ENCODE measurements at places on chromosomes 13 and 19.
A peak's percentile ranks its signal among the peaks of the same experiment; 100 is the strongest.

- no peak for DNase-seq
Measured at GRCh38 chr13:111973605-111974340, 93.2 kb upstream of the SOX1 start.

DNA sequence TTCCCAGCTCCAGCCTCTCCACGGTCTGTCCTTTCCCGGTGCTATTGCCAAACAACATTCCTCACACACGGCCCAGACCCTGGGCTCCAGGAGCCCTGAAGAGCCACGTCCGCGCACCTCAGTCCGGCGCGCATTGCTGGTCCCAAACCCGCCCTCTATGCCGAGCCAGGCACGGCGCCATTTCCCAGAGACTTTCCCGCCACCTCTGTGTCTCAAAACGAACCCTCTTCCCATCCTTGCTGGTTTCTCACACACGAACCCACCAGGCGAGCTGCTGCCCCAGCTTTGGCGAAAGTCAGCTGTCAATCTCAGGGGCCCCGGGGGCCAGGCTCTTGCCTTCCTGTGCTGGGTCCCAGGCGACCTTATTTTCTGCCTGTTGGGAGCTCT lies 28.0 kb upstream of the F7 start:
- DNase-seq = no peak

- peak; percentile 10 for DNase-seq
Measured at GRCh38 chr19:35404879-35405622, 34.2 kb downstream of the GPR42 start.

GRCh38 chr19:51594774-51595109 lies 23.7 kb downstream of the ZNF175 start:
- no peak for DNase-seq

DNA sequence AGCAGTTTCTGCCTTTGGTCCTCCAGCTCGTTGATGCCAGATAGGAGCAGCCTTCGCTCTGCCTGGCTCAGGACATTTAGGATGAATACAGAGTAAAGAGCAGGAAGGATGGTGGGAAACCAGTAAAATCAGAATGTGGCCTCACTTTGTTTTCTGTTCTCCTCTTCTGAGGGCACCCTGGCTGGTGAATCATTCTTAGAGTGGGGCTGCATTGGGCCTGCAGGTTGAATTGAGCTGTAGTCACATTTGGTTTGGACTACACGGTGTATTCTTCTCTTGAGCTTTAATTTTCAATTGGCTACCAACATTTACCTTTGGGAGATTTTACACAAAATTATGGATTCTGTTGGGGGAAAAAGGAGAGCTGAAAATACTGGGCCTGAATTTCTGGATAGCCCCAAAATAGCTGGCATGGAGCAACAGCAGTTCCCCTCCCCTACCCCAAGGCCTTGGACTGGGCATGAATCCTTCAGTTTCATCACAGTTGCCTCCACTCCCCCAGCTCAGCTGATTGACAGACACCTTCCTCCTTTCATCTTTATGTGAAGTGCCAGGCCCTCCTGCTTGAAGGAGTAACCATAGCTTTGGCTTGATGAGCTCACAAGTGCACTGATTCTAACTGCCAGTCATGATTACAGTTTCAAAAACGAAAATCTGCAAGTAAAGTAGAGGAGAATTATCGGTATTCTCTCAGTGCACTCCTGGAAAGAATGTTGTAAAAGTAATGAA lies 24.3 kb downstream of the ERCC5 start:
- no peak for DNase-seq

- DNase-seq = peak; percentile 45
Measured at GRCh38 chr13:29935309-29935981, 85.0 kb upstream of the UBL3 start.

- DNase-seq = no peak
Measured at GRCh38 chr13:96090240-96091101, 564 bp downstream of the HS6ST3 start.

GRCh38 chr13:51006067-51006845 lies 96.7 kb downstream of the RNASEH2B start:
- no peak for DNase-seq

- no peak for DNase-seq
Measured at GRCh38 chr19:55336101-55336500, 3.6 kb upstream of the KMT5C start.

DNA sequence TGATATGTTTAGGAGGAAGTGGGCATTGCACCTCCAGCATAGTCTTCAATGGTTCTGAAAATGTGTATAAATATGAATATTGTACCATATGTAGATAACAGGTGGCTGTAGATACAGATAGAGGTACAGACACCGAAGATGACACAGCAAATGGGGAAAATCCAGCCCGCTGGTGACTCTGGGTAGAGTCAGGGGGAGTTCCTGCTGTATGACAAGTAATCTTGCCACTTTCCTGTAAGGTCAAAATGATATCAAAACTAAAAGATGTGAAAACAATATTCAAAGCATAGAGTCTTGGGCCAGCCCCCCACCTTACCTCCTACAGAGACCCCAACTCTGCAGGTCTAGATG lies 17.8 kb downstream of the C2CD4C start:
- no peak for DNase-seq

DNA sequence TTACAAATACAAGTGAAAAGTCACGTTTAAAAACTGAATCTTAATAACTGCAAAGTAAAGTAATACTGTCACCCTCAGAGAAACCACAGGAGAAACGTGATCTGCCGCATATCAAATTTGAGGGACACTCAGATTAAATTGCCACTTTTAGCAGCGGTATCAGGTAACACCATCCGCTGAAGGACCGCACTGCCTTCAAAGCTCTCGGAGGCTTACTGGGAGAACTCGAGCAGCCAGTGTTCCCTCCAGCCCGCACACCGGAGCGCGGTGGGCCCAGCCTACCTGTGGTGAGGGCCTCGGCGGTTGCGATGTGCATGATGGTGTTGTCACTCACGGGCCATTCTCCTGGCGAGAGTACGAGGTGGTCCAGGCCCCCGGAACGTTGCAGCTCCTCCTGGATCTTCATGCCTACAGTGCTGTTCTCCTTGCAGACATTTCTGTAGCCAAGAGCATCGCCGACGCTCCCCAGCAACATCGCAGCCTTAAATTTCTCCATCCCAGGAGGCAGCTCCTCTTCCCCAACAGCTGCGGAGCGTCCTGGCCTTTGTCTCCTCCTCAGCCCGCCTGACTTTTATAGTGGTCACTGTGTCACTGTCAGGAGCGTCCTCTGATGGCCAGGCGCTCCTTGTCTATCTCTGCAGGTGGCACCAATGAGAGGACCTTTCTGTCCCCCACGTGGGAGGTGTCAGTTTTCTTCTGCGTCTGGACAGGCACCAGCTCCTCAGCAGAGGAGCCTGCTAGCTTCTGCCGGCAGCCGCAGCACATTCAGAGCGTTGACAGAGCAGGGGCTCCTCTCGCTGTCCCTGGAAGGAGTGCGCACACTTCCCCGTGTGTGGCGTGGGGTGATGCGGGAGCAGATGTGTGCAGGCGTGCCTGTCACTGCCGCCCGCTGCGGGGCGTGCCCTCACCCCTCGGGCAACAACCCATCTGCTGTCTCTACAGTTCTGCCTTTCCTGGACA lies at the start of gene ADPRHL1:
Gene ADPRHL1 (minus strand): TSS at position 547 of the 960 bp plus-strand sequence. CDS start 51 bp downstream, at position 496.
- no peak for DNase-seq

GRCh38 chr19:35212241-35212640 lies 16.3 kb downstream of the FAM187B start:
- no peak for DNase-seq

GRCh38 chr13:48726711-48727110 lies 73.0 kb downstream of the CYSLTR2 start:
- no peak for DNase-seq

DNA sequence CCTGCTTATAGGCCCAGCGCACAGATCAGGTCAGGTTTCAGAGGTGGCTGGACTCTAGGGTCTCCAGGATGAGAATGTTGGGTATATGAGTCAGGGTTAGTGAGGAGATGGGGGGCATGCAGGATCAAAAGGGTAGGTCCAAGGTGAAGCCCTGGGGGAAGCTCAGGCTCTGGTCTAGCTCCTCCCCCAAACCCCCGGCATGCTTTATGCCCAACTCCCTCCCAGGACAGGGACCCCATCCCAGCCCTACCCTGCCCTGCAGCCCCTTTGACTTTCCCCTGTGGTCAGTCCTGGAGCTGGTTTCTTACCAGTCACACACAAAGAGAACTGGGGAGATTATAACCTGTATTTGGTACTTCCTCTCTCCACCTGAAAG lies 9.8 kb upstream of the CEACAM18 start:
- DNase-seq = no peak

DNA sequence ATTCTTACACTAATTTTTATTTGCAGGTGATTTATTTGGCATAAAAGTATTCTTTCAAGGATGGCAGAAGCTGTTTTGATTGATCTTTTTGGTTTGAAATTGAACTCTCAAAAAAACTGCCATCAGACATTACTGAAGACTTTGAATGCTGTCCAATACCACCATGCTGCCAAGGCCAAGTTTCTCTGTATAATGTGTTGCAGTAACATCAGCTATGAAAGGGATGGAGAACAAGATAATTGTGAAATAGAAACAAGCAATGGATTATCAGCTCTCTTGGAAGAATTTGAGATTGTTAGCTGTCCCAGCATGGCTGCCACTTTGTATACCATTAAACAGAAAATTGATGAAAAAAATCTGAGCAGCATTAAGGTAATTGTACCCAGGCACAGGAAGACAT lies 1.2 kb downstream of the LACC1 start:
- DNase-seq = no peak

DNA sequence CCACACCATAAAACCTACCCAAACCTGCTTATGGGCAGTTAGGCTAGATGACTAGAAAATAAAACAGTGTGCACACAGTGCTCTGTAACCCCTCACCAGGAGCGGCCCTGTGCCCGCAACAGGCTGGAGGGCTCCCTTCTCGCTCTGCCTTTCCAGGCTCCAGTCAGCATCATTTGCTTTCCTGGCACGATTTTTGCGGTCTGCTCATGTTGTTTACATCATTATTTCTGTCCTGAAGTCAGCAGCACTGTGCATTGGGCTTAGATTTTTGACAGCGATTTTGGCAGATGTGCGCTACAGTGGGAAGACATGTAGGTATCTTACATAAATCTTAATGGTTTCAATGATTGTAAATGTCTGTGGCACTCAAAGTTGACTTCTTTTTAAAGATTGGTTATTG lies 344.0 kb downstream of the MTUS2 start:
- DNase-seq = no peak

DNA sequence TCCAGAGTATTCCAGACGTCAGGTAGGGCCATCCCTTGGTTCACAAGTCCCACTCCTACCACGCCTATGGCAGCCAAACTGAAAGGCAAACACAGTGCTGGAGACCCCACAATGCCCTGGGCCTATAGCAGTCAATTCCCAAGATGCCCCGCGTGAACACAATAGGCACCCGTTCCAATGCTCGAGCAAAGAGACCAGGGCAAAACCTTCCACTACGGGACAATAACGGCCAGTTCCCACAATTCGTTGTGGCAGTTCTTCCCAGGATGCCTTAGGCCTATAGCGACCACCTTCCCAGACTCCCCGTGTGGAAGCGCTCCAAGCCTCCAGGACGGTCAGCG lies 538 bp downstream of the ZNF428 start:
- peak; percentile 15 for DNase-seq

DNA sequence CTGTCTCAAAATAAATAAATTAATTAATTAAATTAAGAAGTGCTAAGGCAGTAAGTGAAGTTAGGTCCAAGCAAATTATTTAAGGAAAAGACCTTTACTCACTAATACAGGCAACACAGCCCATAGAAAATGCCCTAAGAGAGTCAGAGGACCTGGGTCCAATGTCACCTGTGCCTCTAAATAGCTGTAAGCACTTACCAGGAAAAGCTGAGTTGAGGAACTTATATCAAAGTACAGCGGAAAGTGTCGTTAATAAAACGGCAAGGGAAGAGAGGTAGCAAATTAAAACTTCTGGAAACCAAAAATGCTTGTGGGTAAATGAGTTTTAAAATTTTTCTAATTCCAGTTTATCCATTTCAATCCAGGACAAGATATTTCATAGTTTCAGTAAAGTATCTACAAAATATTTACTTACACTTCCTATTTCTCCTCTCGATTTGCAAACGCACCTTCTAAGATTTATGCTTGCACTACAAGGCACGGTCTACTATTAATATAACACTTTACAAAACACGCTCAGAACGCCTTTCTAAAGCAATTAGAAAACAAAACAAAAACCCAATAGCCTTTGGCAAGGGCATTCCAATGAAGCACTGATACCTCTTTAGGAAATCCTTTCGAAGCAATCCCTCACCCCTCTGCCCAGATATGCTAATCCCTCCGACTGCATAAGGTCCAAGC lies 963 bp downstream of the VPS36 start:
- DNase-seq = no peak

- DNase-seq = no peak
Measured at GRCh38 chr13:43749503-43749902, 37.3 kb downstream of the ENOX1 start.

- no peak for DNase-seq
Measured at GRCh38 chr13:31947105-31947504, 84.5 kb upstream of the FRY start.

- no peak for DNase-seq
Measured at GRCh38 chr19:48477067-48477685, 8.0 kb downstream of the CYTH2 start.
